ENCODE measurements at places on chromosomes 4 and X.

- no peak for DNase-seq
These were observed 73.2 kb downstream of the CBLL2 start for GRCh38 chrX:22345884-22346283.

GRCh38 chr4:53537606-53538005, 53.7 kb downstream of the LNX1 start:
- DNase-seq: no peak

- DNase-seq: no peak
These were observed 24.3 kb upstream of the NDNF start for GRCh38 chr4:121096629-121097028.

DNA sequence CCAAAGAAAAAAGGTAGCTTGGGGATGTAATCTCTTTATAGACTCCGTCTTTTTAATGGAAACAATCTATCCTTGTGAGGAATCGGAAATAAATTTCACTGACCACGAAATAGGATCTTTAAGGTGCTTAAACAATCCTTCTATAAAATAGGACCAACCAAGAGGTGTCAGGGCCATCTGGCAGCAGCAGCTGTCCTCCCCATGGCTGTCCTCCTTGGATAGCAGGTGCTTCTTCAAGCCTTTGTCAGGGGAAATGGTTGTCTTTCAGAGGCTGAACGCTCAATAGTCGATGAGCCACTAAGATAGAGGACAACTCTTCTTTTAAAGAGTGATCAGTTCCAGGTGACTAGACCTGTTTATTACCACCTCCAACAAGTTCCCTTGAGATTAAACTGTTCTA, 231.0 kb downstream of the ADGRL3 start:
- no peak for DNase-seq

DNA sequence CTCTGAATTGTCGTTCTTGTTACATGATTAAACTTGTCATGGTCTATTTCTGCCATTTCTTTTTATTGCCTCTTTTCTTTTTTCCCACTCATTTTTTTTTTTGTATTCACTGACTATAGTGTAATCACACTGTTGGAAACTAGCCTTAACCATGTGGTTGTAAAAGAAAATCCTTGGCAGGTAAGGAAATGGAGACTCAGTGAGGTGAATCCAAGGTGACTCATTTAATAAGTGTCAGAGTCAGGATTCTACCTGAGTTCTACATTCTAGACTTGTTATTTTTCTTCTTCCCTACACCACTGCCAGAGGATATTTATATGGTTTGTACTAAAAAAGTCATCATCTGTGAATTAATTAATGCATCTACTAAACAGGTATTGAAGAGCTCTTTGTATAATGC, 152.2 kb downstream of the CBLL2 start:
- no peak for DNase-seq

GRCh38 chrX:110146521-110146920, 143.6 kb downstream of the TMEM164 start:
- DNase-seq: no peak

DNA sequence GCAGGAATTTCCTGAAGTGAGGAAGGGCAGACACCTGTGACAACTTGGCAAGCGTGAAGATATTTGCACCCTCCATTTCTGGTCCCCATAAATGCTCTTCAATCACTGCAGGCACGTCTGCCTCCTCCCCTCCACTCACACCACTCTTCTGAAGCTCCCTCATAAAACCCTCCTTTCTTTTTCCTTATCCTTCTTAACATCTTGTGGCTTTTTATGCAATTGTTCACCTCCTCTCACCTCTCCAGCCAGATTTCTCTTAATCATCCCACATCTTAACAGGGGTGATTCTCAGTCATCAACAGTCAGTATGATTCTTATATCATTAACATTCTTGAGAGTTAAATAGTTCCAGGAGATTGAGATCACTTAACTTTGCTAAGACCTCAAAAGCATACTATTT, 277.4 kb downstream of the SPRY1 start:
- DNase-seq: no peak

DNA sequence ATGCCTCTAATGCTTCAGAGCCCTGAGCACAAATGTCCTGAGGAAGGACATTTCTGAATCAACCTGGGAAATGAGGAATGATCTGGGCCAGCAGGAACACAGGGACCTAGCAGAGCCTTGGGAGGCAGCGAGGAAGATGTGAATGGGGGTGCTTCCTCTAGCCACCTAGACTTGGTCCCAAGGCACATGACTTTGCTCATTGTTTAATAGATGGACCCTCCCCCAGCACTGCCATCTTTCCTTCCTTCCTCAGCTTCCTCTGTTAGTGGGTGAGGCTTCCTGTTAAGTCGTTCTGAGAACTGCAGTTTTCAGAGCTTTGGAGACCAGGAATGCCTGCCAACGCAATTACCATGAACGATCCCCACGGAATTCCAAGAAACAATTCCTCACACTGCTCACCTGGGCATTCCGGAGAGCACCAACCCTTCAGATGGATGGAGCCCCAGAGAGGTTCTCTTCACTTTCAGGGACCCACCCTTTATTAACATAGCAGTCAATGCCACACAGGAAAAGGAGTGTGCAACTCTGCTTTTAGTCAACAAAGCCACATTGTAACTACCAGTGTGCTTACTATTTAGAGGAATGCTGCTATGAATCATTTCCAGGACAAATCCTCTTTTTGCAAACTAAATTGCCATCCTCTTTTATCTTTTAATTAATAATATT, 48.5 kb upstream of the STIM2 start:
- no peak for DNase-seq

GRCh38 chr4:84325625-84326024, 173.5 kb downstream of the NKX6-1 start:
- DNase-seq: no peak

GRCh38 chr4:143294310-143294709, 42.4 kb upstream of the GAB1 start:
- no peak for DNase-seq

- no peak for DNase-seq
These were observed 2.4 kb downstream of the FAM241A start for GRCh38 chr4:112147697-112148096.

GRCh38 chrX:111519215-111519614, 7.8 kb downstream of the SERTM2 start:
- no peak for DNase-seq

GRCh38 chr4:710916-711315, 5.3 kb downstream of the PCGF3 start:
- DNase-seq: no peak

GRCh38 chr4:123606336-123606735, 209.7 kb downstream of the SPRY1 start:
- no peak for DNase-seq

DNA sequence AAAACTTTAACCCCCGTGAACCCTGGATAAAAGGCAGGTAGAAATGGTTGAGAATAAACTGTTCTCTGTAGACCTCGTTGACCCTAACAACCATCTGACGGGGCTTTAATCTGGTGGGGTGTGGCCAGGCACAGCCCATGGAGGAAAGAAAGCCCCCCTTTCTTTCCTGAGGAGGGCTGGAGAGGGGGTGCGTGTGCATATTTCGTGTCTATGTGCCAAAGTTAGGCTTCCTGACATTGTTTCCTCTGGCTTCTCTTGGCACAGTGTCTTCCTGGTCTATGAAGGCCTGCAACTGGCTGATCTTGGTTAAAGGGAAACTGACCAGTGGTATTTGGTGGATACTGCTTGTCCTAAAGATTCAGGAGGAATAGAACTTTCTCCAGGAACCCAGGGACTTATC, 97.1 kb downstream of the MGST2 start:
- no peak for DNase-seq

- DNase-seq: no peak
These were observed 51.7 kb downstream of the HAND2 start for GRCh38 chr4:173478201-173478912.

DNA sequence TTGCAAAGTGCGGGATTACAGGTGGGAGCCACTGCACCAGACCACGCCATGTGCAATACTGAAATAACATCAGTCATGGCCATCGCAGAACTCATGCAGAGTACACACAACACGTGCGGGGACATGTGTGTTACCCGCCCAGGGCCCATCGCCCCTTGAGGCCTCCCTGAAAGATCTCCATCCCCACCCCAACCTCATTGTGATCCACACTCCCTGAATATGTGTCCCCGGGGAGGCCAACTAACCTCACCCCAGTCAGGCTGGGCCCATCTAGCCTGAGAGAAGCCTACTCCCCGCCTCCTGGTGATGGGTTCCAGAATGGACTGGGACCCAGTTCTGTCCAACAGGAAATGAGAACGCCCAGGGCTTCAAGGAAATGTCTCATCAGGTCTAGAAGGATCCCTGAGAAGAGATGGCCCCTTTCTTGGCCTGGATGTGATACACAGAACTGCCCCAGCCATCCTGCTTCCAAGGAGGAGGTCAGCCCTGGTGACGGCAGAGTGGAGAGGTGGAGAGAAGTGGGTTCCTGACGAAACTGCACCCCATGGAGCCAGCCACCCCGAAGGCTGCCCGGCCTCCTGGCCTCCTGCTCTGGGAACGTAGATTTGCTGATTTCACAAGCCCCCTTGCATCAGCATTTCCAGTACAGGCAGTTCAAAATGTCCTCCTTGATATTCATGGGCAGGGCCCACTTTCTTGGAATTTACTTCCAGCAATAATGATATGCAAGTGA, 22.5 kb upstream of the CLDN24 start:
- no peak for DNase-seq

DNA sequence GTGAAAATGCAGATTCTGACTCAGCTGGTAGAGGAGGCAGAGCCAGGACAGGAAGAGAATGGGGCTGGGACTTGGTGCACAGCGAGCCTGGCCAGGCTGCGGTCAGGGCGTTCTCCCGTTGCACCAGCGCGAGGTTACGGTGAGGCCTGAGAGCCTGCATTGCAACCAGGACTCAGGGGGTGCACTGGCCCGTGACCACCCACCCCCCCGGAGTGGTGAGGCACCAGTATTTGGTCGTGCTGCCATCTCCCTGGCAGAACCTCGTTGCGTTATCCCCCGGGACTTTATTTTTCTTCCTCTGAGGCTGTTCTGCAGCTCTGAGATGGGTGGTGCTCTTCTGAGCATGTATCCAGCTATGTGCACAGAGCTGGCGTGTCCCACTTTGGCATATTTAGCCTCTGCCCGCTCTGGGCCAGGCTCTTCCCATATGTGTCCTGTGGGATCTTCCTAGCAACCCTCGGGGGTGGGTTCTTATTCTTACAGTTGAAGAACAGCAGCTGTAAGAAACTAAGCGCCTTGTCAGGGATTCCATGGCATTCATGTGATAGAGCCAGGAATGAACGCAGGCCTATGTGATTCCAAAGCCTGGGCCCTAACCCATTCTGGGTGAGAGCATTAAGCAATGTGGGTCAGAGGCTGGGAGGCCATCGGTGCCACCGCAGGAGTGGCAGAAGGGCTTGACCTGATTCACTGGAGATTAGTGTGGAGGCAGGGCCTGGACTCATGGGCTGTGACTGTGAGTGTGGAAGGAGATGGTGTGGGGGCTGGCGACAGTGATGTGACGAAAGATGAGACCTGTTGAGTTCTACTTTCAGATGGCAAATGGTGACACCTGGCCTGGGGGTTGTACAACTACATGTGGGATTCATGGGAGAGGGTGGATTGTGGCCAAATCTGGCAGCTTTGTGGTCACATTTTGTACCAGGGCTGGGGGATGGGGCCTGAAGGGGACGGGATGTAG, 3.1 kb downstream of the TADA2B start:
- no peak for DNase-seq

GRCh38 chr4:140253556-140254027, 99.6 kb upstream of the MAML3 start:
- no peak for DNase-seq

DNA sequence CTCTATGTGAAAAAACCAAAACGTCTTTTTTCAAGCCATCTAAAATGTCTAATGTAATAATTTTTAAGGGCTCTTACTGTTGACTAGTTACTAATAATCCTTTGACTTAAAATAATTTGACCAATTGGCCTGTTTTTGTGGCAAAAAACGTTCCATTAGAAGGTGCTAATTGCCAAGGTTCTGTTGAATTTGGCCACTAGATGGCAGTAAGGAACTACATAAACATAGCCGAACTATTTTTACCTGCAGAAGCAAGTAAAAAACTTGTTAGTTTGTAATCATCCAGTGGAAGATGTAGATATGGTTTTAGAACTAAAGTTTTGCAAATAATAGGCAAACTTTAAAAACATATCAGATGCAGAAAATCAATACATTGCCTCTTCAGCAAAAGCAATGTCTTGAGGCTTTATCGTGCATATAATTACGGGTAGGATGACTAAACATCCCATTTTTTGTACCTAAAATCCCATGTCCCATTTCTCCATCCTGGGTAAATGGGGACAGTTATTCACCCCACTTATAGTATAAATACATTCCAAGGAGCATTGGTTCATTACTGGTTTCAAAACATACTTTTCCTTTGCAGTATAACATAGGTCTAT, 57.6 kb downstream of the PROM1 start:
- no peak for DNase-seq

DNA sequence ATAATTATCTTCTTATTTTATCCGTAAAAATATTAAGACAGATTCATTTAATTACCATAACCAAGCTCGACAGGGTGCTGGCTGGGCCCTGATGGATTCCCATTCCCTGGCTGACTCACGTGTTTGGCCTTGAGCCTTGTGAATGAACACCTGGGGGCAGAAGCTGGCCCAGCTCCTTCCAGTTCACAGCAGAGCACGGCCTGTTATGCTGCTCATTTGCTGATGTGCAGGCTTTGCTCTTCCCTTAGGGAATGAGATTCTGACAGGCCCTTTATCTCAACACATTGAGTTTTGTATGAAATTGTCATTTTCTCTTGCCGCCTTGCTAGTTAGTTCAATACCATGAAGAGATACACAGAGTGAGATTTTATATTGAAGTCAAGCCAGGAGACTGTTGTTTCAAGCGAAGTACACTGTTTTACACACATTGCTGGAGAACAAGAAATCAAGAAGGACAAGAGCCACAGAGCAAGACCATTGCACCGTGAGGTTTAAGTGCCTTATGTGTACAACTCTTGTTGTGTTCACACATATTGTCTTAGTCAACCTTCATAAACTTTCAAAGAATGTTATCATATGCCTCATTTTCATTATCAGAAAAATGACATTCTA, 1583.3 kb downstream of the STIM2 start:
- no peak for DNase-seq

DNA sequence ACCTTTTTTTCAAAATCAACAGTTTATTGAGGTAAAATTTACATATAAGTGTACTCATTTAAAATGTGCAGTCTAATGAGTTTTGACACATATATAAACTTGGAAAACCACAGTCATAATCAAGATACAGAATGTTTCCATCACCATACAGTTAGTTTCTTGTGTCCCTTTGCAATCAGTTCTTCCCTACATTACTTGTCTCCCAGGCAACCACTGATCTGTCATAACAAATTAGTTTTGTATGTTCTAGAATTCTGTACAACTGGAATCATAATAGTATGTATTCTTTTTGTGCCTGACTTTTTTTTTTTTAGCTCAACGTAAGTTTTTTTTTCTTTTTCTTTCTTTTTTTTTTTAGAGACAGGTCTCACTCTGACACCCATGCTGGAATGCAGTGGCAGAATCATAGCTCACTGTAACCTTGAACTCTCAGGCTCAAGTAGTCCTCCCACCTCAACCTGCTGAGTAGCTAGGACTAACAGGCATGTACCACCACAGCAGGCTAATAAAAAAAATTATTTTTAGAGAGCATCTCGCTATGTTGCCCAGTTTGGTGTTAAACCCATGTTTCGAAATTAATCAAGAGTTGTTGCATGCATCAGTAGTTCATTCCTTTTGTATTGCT, 26.9 kb downstream of the ARFIP1 start:
- DNase-seq: no peak

GRCh38 chr4:26048378-26048882, 134.4 kb downstream of the SMIM20 start:
- no peak for DNase-seq

Data from activated naive CD4-positive, alpha-beta T cell treated with anti-CD3 and anti-CD28 coated beads, Interleukin-2, amount 50 U/mL, for 72 hours (primary cell).